ENCODE measurements at places on chromosomes 7 and 10.

- DNase-seq = no peak
Measured at GRCh38 chr10:113382691-113383090, 170.2 kb upstream of the HABP2 start.

- DNase-seq = no peak
Measured at GRCh38 chr7:14630048-14630447, 272.5 kb downstream of the DGKB start.

DNA sequence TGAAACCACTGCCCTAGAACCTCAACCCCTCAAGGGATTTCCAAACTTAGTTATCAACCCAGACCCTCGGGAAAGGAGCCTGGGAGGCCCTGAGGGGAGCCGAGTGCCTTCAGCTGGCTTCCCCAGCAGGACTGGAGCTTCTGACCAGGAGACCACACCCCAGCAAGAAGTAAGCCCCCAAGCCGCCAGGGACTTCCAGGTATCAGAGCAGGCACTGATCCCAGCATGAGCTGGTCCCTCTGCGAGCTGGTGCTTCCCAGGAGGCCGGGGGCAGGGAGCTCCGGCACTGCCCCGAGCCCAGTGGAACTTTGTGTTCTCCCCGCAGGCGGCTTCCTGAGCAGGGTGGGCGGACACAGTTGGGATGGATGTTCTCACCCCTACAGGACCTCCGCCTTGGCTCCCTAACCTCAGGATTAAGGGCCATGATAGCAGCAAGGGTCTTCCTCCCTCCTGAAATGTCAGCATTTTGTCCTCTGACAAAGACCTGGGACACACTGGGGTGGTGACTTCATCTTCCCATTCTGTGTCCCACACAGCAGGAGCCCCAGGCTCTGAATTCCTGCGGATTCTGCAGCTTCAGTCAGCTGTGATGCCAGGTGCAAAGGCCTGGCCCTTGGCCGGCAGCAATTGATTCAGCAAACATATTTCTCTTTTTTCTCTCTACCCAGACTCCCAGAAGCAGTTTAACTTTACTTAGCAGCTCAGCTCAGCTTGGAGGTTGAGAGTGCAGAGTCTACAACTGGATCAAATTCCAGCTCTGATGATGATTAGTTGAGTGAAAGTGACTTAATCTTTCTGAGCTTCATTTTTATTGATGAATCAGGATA, 11.6 kb downstream of the ATP6V0E2 start:
- no peak for DNase-seq

DNA sequence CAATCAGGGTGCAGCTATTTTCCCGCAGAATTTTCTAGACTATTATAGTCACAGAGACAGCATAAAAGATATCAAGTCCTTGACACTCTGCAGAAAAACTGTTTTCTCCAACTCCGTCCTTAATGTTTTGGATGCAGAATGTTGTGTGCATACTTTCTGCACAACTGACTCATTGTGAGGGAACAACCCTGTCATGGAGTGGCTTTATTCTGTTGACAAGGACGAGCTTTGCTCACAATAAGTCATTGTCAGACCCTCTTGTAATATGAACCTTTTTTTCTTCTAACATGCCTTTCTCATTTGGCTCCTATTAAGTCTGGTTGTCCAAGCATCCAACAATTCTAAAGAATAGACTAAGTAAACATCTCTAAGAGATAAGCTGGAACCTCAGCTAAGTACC, 17.3 kb downstream of the ABCB4 start:
- no peak for DNase-seq

DNA sequence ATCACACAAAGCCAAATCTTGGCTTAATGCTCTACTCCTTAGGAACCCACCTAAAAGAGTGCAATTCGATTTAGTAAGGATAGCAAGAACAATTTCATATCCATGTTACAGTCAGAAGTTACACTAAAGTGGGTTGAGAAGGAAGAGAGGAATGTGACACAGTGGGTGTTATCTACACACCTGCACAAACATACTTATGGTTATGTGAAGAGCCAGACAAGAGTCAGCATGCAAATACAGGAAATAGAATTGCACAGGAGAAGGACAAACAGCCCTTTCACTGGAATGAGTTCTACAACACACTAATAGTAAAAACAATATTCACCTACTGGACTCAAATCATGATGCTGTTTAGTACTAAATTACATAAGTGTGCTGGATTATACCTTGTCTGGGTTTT, 262.8 kb downstream of the DGKB start:
- no peak for DNase-seq
